ENCODE measurements at places on chromosomes 11 and 22.

GRCh38 chr11:66345316-66345649 lies 379 bp upstream of the BRMS1 start:
- no peak for DNase-seq

- DNase-seq = peak; percentile 23
These were observed 7.1 kb upstream of the APOBEC3H start for GRCh38 chr22:39089928-39090327.

GRCh38 chr11:126948563-126948962 lies 52.0 kb downstream of the KIRREL3 start:
- no peak for DNase-seq

- no peak for DNase-seq
These were observed 29.9 kb downstream of the FADD start for GRCh38 chr11:70233034-70233433.

DNA sequence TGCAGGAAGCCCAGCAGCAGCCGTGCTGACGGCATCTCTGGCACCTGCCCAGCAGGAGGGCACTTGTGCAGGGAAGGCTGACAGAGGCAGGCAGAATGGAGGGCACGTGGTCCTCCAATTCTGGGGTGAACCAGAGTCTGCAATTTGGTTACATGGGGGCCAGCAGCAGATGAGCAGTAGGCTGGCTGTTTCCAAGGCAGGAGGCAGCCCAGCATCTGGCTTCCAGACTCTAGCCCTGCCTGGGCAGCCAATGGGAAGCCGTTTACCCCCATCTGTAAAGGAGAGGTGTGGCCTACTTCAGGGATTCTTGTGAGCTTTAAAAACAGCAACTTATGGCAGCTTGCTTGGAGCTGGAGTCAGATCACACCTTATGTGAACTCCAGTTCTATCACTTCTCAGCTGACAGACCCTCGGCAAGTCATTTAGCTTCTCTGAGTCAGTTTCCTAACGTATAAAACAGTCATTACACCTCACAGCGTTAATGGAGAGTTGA lies 27.9 kb upstream of the RASL10A start:
- DNase-seq = peak; percentile 52
